ENCODE measurements at places on chromosomes 4 and X. TPM values are rescaled to one million over a fixed set of nuclear protein-coding genes. Genes with fewer than 3 reads are reported as not detected.

DNA sequence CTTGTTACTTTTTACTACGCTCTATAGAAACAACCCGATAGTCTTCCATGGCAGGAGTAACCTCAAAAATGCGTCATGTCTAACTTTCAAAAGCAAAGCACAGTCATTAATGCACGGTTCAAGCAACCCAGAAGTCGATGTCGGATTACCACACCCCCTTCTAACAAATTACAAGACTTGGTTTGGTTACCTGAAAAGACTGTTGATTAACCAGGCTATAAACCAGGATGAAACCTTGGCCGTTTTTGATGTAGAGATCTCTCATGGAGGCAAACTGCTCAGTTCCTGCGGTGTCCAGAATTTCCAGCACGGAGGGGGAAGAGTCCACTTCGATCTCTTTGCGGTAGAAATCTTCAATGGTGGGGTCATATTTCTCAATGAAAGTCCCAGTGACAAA, 2.4 kb downstream of the RAP2C start:
- peak overlapping the region; percentile 79 for H3K4me3 ChIP-seq
- DNase-seq, result peak; percentile 36
- H3K27me3 ChIP-seq, result peaks cover 26% of the 10 kb centered on the region
- H3K4me1 ChIP-seq, result peaks cover 34% of the 10 kb centered on the region
- H3K27ac ChIP-seq, result peak overlapping the region; percentile 98

- no peak overlapping the region for H3K27ac ChIP-seq
- peaks cover 13% of the 10 kb centered on the region for H3K27me3 ChIP-seq
- no peak for DNase-seq
- no peak overlapping the region for H3K4me3 ChIP-seq
- no peaks in the 10 kb centered on the region for H3K4me1 ChIP-seq
These were observed 33.2 kb upstream of the MID1IP1 start for GRCh38 chrX:38768079-38768478.

- peaks cover 6% of the 10 kb centered on the region for H3K36me3 ChIP-seq
- H3K27ac ChIP-seq, result no peak overlapping the region
- H3K4me3 ChIP-seq, result no peak overlapping the region
- no peak for DNase-seq
- H3K27me3 ChIP-seq, result no peaks in the 10 kb centered on the region
- H3K4me1 ChIP-seq, result peaks cover 33% of the 10 kb centered on the region
These were observed 92.6 kb downstream of the FRYL start for GRCh38 chr4:48687313-48688051.

GRCh38 chr4:121665371-121665770, 31.4 kb downstream of the ANXA5 start:
- no peak overlapping the region for H3K27ac ChIP-seq
- no peak for DNase-seq
- no peaks in the 10 kb centered on the region for H3K4me1 ChIP-seq
- no peaks in the 10 kb centered on the region for H3K27me3 ChIP-seq
- H3K36me3 ChIP-seq, result peaks cover 5% of the 10 kb centered on the region
- H3K4me3 ChIP-seq, result no peak overlapping the region

DNA sequence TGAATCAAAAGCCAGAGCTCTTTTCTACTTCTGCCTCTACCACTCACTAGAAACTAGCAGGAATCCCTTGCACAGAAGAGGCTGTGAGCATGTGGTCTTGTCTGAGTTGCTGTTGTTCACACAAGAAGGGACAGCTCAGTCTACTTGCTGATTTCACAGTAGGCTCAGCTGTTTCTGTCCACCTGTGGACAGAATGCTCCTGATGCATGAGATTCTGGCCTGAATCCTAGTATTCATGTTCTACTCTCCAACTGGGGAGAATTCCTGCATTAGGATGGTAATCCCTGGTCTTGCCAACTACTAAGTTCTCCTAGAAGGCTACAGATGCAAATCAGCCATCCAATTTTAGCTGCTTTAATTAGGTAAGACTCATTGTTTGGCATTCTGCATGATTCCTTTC, 112.8 kb downstream of the PPA2 start:
- no peak for DNase-seq
- no peaks in the 10 kb centered on the region for H3K4me1 ChIP-seq
- H3K4me3 ChIP-seq, result no peak overlapping the region
- H3K36me3 ChIP-seq, result peaks cover 13% of the 10 kb centered on the region
- H3K27me3 ChIP-seq, result no peaks in the 10 kb centered on the region
- no peak overlapping the region for H3K27ac ChIP-seq

The SAGE1 gene
- total RNA-seq, result not detected

The CDKL2 gene
- total RNA-seq, result 1.3 TPM

The IL3RA gene
- total RNA-seq, result 7.5 TPM

DNA sequence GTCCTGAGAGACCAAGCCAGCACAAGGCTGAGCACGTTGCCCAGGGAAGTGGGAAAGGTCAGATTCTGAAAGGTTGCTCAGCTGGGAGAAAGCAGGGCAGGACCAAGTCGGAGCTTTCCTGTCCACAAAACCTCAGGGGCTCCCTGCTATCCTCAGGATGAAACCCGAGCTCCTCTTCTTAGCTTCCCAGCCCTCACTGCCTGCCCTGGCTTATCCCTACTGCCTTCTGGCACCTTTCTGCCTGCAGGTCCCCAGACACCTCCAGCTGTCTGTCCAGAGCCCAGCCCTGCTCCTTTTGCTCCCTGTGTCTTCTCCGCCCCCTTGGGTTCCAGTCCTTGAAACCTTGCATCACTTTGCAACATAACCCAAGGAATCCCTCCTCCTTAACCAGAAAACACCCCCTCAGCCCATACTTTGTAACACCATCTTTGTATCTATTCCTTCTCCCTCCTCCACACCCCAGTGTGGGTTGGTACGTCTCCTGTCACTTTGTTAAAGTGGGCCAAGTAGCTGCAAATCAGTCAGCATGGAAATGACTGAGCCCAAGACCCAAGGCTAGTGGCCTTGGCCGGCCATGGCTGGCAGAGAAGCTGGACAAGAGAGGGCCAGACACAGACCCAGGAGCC, 20.0 kb upstream of the PRRG3 start:
- H3K4me3 ChIP-seq, result no peak overlapping the region
- no peak for DNase-seq
- H3K27ac ChIP-seq, result no peak overlapping the region
- H3K27me3 ChIP-seq, result peaks cover 37% of the 10 kb centered on the region
- H3K36me3 ChIP-seq, result no peaks in the 10 kb centered on the region

GRCh38 chr4:183405303-183405702, 39.1 kb upstream of the CDKN2AIP start:
- no peak for DNase-seq
- peaks cover 2% of the 10 kb centered on the region for H3K27me3 ChIP-seq
- peak overlapping the region; percentile 73 for H3K27ac ChIP-seq
- H3K36me3 ChIP-seq, result no peaks in the 10 kb centered on the region

The NKRF gene
- 15.9 TPM for total RNA-seq

DNA sequence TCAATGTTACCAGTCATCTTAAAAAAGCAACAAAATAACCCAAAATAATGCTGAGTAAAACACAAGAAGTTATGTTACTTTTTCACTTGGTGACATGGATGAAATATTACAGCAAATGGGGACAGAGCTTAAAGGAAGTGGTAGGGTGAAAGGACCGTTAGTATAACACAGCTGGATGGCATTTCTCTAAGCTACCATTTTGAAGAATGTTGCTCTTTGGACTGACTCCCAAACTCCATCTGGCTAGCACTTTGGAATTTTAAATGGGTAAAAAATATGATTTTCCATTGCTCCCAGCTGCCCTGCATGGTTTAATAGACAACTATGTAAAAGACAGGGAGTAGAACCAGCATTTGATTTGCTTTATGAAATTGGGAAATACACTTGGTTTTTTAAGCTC, 27.6 kb downstream of the CLCN5 start:
- no peak overlapping the region for H3K27ac ChIP-seq
- peaks cover 5% of the 10 kb centered on the region for H3K4me1 ChIP-seq
- no peaks in the 10 kb centered on the region for H3K27me3 ChIP-seq
- no peaks in the 10 kb centered on the region for H3K36me3 ChIP-seq

DNA sequence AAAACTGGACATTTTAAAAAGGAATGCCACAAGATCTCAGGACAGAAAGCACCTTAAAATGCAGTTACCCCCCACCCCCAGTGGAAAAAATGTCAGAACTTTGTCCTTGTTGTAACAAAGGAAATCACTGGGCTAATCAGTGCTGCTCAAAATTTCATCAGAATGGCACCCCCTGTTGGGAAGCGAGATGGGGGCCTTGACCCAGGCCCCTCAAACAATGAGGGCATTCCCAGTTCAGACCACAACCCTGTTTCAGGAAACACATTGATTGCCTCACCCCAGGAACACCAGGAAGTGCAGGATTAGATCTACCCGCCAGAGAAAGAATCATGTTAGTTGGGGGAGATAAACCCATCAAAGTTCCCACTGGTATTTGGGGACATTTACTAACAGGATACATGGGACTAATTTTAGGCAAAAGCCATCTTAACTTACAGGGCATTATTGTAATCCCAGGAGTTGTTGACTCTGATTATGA, 16.4 kb downstream of the SPIN2B start:
- no peak for DNase-seq
- no peak overlapping the region for H3K4me3 ChIP-seq
- H3K27me3 ChIP-seq, result peaks cover 14% of the 10 kb centered on the region
- H3K4me1 ChIP-seq, result no peaks in the 10 kb centered on the region
- peaks cover 6% of the 10 kb centered on the region for H3K36me3 ChIP-seq

- H3K27ac ChIP-seq, result no peak overlapping the region
- no peak overlapping the region for H3K4me3 ChIP-seq
- DNase-seq, result no peak
- H3K27me3 ChIP-seq, result no peaks in the 10 kb centered on the region
- peaks cover 9% of the 10 kb centered on the region for H3K36me3 ChIP-seq
These were observed 9.3 kb upstream of the CEP135 start for GRCh38 chr4:55939421-55939820.

The CXCR3 gene
- total RNA-seq, result 8.8 TPM

DNA sequence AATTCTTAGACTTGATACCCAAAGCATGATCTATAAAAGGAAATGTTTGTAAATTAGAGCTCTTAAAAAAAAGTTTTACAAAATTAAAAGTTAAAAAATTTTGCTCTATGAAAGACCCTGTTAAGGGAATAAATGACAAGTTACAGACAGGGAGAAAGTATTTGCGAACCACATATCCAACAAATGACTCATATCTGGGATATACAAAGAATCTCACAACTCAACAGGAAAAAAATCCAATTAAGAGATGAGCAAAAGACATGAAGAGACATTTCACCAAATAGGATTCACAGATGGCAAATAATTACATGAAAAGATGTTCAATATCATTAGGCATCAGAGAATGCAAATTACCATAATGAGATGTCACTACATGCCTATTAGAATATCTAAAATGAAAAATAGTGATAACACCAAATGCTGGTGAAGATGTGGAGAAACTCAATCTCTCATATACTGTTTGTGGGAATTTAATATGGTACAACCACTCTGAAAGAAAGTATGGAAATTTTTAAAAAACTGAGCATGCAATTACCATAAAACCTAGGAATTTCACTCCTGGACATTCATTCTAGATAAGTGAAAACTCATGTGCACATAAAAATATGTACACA, 100.8 kb upstream of the EOLA2 start:
- no peak overlapping the region for H3K27ac ChIP-seq
- H3K36me3 ChIP-seq, result peaks cover 5% of the 10 kb centered on the region
- H3K4me3 ChIP-seq, result no peak overlapping the region
- H3K4me1 ChIP-seq, result no peaks in the 10 kb centered on the region

The GPC4 gene
- total RNA-seq, result not detected

- H3K36me3 ChIP-seq, result peaks cover 5% of the 10 kb centered on the region
- H3K4me1 ChIP-seq, result peaks cover 28% of the 10 kb centered on the region
- H3K4me3 ChIP-seq, result no peak overlapping the region
- no peak overlapping the region for H3K27ac ChIP-seq
- H3K27me3 ChIP-seq, result no peaks in the 10 kb centered on the region
These were observed 14.4 kb upstream of the SEPSECS start for GRCh38 chr4:25174674-25175073.

The CLIC2 gene
- 4.7 TPM for total RNA-seq

The PHKA1 gene
- 5.9 TPM for total RNA-seq

The GLRB gene
- not detected for total RNA-seq

DNA sequence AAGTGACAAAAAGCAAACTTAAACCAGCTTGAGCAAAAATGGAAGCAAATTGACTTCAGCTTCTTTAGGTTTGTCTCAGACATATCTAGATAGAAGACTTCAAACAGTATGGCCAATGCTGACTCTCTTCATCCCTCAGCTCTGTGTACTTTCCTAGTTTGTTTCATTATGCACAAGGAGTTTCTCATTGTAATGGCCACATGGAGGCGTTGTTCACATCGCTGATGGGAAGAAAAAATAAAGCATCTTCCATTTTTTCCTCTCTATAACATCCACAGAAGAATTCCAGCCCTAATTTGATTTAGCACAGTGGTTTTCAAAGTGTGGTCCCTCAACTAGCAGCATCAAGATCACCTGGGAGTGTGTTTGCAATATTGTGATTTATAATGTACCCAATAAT, 397.5 kb upstream of the PRKX start:
- DNase-seq, result no peak
- H3K36me3 ChIP-seq, result no peaks in the 10 kb centered on the region
- H3K27ac ChIP-seq, result no peak overlapping the region

The SMARCA1 gene
- total RNA-seq, result 0.36 TPM

- no peaks in the 10 kb centered on the region for H3K27me3 ChIP-seq
- H3K36me3 ChIP-seq, result no peaks in the 10 kb centered on the region
- H3K4me1 ChIP-seq, result no peaks in the 10 kb centered on the region
These were observed 10.7 kb downstream of the TRPC5OS start for GRCh38 chrX:111886678-111887077.

The ASB11 gene
- total RNA-seq, result not detected

DNA sequence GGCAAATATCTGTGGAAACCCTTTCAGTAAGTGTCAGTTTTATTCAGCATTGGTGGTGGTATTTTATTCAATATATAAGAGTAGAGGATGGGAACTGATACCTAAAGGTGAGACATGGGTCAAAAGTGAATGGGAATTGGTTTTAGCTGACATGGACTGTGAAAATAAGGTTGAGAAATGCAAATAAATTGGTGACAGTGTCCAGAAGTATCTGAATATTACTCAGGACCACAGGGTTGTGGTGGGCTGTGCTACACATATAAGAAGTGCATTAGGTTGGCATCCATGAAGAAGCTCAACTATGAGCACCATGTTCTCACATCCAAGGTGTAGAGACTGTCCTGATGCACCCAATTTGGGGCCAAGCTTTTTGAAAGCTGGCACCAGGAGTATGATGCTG, 45.0 kb downstream of the ETDC start:
- H3K36me3 ChIP-seq, result peaks cover 1% of the 10 kb centered on the region
- no peaks in the 10 kb centered on the region for H3K4me1 ChIP-seq
- H3K27ac ChIP-seq, result no peak overlapping the region
- no peak overlapping the region for H3K4me3 ChIP-seq

GRCh38 chr4:124183926-124184325, 528.6 kb downstream of the ANKRD50 start:
- no peaks in the 10 kb centered on the region for H3K27me3 ChIP-seq
- no peaks in the 10 kb centered on the region for H3K36me3 ChIP-seq
- no peak overlapping the region for H3K4me3 ChIP-seq
- H3K27ac ChIP-seq, result no peak overlapping the region

GRCh38 chr4:16264798-16265197, 38.5 kb upstream of the TAPT1 start:
- no peak overlapping the region for H3K27ac ChIP-seq
- DNase-seq, result no peak
- H3K4me3 ChIP-seq, result no peak overlapping the region
- H3K27me3 ChIP-seq, result no peaks in the 10 kb centered on the region
- no peaks in the 10 kb centered on the region for H3K36me3 ChIP-seq
- peaks cover 22% of the 10 kb centered on the region for H3K4me1 ChIP-seq
